Nephron progenitor cell (in vitro differentiated cells): ENCODE measurements at places on chromosomes 1 and 21.
A peak's percentile ranks its signal among the peaks of the same experiment; 100 is the strongest.

GRCh38 chr1:111542187-111542586 is 38.8 kb upstream of the ADORA3 start:
- DNase-seq: no peak

DNA sequence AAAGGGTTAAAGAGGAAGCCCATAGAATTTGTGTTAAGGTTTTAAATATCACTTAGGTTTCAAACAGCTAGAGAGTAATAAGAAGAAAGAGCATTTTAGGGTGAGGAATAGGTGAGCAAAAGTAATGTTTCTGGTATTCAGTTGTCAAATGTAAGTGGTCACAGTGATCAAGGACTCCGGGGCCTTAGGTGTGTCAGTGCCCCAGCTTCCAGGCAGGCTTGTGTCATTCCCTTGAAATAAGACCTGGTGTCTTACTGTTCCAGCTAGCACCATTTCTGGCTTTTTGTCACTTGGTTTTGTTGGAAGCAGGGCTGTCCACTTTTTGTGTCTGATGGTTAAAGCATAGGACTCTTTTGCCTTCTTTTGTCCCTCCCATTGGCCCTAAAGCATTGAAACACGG is 69.6 kb downstream of the DYRK1A start:
- DNase-seq: no peak

DNA sequence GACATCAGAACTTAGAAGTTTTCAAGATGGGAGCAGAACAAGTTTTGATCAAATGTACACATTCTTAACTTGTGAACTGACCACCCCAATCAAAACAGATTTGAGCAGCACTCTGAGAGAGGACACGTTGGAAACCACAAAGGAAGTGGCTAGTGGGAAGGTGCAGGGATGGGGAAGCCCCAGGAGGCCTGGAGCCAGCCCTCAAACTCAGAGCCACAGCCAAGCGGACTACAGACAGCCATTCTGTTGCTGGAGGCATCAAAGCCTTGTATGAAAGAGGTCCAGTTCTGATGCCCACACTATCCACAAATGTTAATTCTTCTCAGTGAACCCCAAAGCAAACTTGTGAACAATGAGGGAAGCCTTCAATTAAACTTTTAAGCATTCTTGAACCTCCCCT is 143.6 kb upstream of the RAB4A start:
- no peak for DNase-seq

DNA sequence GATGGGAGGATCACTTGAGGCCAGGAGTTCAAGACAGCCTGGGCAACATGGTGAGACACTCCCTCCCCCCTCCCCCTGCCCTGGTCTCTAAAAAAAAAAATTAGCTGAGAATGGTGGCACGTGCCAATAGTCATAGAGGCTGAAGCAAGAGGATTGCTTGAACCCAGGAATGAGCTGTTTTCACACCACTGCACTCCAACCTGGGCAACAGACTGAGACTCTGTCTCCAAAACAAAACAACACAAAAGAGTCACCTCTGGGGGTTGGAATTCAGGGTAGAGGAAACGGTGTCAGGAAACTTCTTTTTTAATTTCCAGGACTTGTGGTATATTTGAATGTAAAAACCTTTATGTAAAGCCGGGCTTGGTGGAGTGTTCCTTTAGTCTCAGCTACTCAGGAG is 43.2 kb downstream of the RHOU start:
- DNase-seq: no peak

DNA sequence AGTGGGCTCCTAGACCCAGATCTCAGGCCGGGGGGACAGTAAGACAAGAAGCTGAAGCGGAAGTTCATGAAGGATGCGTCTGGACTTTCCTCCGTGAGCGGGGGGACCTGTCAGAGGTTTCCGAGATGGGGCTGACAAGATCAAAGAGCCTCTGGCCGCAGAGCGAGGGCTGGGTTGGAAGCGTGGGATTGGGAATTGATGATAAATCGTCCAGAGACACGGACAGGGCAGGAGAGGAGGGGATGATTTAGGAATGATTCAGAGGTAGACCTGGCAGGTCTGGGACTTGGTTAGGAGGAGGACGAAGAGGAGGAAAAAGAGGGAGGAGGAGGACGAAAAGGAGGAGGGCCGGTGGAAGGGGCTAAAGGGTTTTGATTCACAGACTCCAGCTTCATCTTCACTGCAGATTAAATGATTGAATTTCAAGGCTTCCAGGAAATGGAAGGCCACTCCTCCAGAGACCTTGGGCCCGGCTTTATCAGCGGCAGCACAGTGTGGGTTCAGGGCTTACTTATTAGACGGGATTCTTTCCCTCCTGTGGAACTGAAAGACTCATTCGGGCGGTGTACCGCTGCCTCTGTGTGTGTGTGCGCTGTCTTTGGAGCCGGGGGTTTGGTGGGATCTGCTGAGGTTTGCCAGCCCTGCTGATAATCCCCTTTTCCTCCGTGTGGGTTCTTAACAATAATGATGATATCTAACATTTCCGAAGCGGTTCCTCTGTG is 85.7 kb upstream of the SLC45A1 start:
- DNase-seq: no peak

GRCh38 chr1:16114527-16115467 is 41.1 kb downstream of the EPHA2 start:
- no peak for DNase-seq

DNA sequence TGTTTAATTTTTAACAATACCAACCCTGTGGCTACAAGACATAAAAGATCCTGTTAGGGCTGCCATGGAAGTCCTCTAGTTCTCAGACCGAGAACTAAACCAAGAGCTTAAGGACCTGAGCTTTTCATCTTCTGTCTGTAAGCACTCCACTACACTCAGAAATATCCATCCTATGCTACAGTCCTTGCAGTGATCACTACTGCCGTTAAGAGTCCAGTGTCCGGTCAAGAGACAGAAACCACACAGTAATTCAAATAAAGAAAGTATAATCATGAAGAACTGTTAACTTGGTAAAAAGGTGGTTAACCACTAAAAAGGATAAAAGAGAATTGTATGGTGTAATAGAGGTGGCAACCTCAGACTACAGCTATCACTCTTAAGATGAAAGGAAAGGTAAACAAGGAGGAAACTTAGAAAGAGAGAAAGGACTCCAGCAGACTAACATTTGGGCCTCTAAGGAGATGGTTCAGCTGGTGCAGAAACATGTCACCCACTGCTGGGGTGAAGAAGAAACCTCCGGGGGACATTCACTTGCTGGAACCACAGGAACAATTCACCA is 22.1 kb upstream of the PRDX6 start:
- DNase-seq: no peak

DNA sequence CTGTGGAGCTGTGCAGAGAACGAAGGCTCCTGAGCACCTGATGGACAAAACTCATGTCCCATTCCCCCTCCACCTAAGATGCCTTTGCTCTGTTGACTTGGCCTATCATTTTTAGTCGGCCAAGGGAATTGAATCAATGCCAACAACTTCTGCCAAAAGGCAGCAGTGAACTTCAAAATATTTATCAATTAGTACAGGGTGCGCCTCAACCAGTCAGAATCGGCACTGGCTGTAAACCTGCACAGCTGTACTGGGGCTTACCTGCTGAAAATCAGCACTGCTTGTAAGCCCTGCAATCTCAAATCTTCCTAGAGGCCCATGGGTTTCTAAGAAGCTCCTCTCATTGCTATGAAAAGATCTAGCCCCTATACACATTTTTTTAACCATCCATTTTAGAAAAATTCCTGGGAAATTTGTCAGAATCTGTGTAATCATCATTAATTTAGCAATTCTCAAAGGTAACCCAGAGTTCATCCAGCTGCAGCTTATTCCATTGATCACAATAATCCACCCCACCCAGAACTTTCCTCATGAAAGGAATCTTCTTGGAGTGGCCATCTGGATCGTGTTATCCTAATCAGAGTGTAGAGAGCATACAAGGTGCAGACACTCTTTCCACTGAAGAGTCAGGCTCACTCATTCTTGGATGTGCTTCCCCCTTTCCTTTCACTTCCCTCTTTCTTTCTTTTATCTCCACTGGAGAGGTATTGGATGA is 40.2 kb downstream of the ADAMTS1 start:
- DNase-seq: no peak

- no peak for DNase-seq
These were observed 3.2 kb upstream of the AK2 start for GRCh38 chr1:33039840-33040239.

- DNase-seq: no peak
These were observed 143.2 kb upstream of the CSF3R start for GRCh38 chr1:36625935-36626310.

- DNase-seq: no peak
These were observed 792 bp downstream of the GOLPH3L start for GRCh38 chr1:150696162-150696561.

DNA sequence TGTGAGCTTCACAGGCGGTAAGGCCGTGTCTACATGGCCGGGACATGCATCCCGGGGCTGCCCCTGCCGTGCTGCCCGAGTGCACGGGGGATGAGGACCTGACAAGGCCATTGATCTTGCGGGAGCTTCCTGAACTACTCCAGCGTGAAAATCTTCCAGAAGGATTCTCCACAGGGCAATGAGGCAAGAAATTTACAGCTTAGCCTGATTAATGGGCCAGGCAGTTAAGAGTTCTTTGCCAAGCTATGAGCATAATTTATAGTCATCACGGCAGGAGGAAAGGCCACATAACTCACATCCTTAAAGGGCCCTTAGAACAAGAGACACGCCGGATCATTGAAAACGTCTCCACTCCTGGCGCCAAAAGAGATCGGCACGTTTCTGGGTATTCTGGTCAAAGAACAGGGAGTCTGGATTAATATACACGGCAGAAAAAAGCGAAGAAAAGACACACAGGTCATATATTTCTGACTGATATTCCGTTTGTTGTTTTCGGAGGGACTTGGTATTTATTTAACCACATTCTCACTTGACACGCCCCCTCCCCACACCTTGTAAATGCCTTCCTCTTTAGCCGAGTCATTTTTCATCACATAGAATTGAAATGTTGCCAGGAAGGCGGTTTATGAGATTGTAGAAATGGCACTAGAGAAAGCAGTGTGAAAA is 180.5 kb downstream of the DYRK1A start:
- peak; percentile 74 for DNase-seq

DNA sequence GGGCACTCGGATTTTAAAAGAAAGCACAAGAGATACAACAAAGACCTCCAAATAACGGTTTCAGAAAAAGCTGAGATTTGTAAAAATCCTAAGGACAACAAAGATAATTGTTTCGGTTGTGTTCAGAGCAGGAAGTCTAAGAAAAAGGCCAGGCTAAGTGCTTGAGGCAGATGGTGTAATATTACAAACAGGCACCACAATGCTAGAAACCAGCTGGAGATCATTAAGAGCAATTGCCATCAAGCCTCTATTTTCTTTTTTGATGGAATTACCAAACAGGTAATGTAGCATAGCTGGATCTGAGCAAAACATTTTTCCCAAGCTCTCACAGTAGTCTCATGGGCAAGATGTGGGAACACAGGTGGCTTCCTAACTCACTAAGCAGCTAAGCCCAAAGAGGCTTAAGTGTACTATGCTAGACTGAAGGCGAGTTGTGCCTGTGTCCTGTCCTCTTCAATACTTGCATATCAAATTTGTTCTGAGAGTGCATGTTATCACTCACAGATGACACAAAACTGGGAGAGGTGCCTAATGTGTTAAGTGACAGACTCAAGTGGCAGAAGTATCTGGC is 161.6 kb downstream of the GLUL start:
- no peak for DNase-seq

- DNase-seq: peak; percentile 71
These were observed 12.7 kb downstream of the C1QB start for GRCh38 chr1:22665752-22666151.

- DNase-seq: no peak
These were observed 395 bp upstream of the CSRP1 start for GRCh38 chr1:201507360-201507675.

- no peak for DNase-seq
These were observed 91.7 kb downstream of the C1orf94 start for GRCh38 chr1:34268311-34268954.

DNA sequence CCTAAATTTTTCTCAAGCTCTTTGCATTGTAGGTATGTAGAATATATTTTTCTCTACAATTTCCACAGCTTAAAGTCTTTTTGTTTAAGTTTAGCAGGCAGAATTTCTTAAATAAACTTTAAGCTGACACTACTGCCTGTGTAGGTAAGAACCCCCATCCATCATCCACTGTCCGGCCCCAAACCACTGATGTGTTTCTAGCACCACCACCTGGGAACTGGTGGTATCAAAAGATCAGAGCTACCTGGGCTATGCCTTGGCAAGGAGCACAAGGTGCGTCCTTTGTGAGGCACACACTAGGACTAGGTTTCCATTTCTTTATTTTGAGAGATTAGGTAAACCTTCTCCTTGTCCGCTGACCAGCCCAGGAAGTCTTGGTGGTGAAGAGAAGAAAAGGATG is 10.5 kb upstream of the LELP1 start:
- DNase-seq: peak; percentile 46

- DNase-seq: no peak
These were observed 83.9 kb upstream of the SGIP1 start for GRCh38 chr1:66450043-66450514.

DNA sequence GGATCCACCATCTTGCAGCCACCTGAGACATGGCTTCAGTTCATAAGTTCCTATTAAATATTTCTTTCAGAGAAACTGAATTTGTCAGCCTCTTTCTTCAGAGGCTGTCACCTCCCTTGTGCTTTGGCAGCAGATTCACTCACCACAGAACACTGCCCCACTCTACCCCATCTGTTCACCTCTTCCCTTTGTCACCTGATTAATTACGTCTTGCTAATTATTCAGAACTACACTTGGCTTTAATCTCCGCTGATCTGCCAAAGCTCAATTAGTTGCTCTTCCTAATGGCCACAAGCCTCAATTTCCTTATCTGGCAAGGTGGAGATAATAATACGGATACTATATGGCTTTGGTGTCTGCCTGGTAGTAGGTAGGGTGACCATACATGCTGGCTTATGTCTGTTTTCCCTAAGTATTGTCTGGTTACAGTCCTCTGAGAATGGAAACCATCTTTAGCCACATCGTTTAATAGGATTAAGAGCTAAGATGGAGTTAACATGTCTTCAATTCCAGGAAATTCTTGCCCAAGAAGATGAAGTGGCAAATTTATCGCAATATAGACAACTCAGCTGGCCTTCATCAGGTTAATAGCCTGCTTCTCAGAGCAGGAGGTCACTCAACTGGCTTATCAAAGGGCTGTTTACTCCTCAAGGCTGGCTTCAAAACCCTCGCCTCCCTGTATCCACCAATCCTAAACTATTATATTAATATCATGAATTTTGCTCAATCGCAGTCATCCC is 58.2 kb upstream of the ADAR start:
- DNase-seq: no peak

- DNase-seq: no peak
These were observed 74.1 kb downstream of the XCL2 start for GRCh38 chr1:168469690-168470089.

- DNase-seq: no peak
These were observed 73.5 kb downstream of the SIK1 start for GRCh38 chr21:43353282-43354025.

GRCh38 chr1:208536212-208536611 is 292.0 kb upstream of the PLXNA2 start:
- DNase-seq: no peak

GRCh38 chr1:159921700-159922504 is 3.4 kb downstream of the TAGLN2 start:
- no peak for DNase-seq
